Large intestine (tissue), 12 donors: ENCODE measurements at places on chromosomes 5 and 9. TPM values are rescaled to one million over a fixed set of nuclear protein-coding genes. Genes with fewer than 3 reads are reported as not detected.

BNC2 gene
- 8.9 TPM for polyA plus RNA-seq

ADRA1B gene
- polyA plus RNA-seq: 0.12 TPM

DNA sequence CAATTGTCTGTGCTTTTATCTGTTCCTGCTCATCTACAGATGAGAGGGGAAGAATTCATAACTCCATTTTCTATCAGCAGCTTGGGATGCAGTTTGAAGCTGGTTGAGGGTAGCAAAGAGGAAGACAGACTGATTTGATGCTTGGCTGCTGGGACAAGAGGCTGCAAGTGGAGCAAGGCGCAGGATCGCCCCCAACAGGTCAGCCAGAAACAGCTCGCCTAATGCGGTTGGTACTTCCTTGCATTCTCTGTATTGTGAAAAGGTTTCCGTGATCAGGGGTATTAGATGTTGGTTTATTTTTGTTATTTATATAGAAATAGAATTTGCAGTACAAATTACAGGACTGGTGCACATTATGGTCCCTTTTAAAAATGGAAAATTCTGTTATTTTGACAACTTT lies 40.6 kb downstream of the ZNF883 start:
- no peak overlapping the region for H3K4me3 ChIP-seq
- no peaks in the 10 kb centered on the region for H3K4me1 ChIP-seq
- no peaks in the 10 kb centered on the region for H3K36me3 ChIP-seq
- no peak overlapping the region for H3K27ac ChIP-seq
- H3K27me3 ChIP-seq: no peaks in the 10 kb centered on the region
- no peak for DNase-seq

GRCh38 chr9:131382850-131383729 lies 10.8 kb upstream of the PRRC2B start:
- H3K4me3 ChIP-seq: no peak overlapping the region
- H3K36me3 ChIP-seq: no peaks in the 10 kb centered on the region
- no peak for DNase-seq
- H3K4me1 ChIP-seq: peaks cover 4% of the 10 kb centered on the region

FGF1 gene
- 9.7 TPM for polyA plus RNA-seq

DNA sequence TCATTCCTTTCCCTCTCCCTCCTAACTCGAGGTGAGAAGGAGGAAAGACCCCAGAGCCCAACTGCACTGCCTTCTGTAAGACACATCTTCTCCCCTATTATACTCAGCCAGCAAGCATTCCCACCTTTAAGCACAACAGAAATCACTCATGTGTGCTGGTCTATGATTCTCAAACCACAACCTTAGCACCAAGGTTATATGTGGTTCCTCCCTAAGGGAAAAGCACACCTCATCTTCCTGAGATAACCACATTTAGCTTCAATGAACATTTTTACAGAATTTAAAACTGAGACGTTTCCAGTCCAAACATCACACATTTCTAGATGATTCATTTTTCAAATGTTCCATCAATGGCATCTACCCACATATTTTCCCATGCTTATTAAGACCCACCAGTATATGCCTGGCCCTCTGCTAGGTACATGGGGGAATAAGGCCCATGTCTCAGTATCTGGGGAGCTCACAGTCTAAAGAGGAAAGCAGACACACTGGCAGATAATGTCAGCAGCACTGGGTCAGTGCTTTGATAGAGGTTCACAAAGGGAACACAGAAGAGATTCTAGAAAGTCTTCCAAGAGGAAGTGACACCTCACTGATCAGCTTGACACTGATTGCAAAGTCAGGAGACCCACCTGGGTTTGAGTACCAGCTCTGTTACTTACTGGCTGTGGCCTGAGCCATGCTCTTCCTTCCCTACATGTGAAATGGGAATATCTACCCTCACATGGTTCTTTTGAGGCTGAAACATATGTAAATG lies 245.4 kb downstream of the DENND1A start:
- H3K27me3 ChIP-seq: peaks cover 31% of the 10 kb centered on the region
- H3K36me3 ChIP-seq: peaks cover 3% of the 10 kb centered on the region
- H3K27ac ChIP-seq: no peak overlapping the region
- peaks cover under 1% of the 10 kb centered on the region for H3K4me1 ChIP-seq
- DNase-seq: no peak
- no peak overlapping the region for H3K4me3 ChIP-seq

- H3K4me1 ChIP-seq: no peaks in the 10 kb centered on the region
- no peak overlapping the region for H3K27ac ChIP-seq
- H3K27me3 ChIP-seq: no peaks in the 10 kb centered on the region
Observed at GRCh38 chr5:54090495-54091120, 219.8 kb downstream of the ARL15 start.

GRCh38 chr9:86713970-86714369 lies 233.3 kb downstream of the GAS1 start:
- no peak overlapping the region for H3K4me3 ChIP-seq
- no peak overlapping the region for H3K27ac ChIP-seq
- H3K36me3 ChIP-seq: no peaks in the 10 kb centered on the region
- H3K27me3 ChIP-seq: no peaks in the 10 kb centered on the region
- no peaks in the 10 kb centered on the region for H3K4me1 ChIP-seq

- H3K4me1 ChIP-seq: no peaks in the 10 kb centered on the region
- no peaks in the 10 kb centered on the region for H3K36me3 ChIP-seq
- no peaks in the 10 kb centered on the region for H3K27me3 ChIP-seq
- H3K27ac ChIP-seq: no peak overlapping the region
- no peak overlapping the region for H3K4me3 ChIP-seq
Observed at GRCh38 chr5:6243706-6244338, 134.5 kb downstream of the MED10 start.

GRCh38 chr5:61306531-61307131 lies 25.4 kb upstream of the ZSWIM6 start:
- H3K27ac ChIP-seq: no peak overlapping the region
- no peak for DNase-seq
- H3K4me1 ChIP-seq: peaks cover 24% of the 10 kb centered on the region
- no peaks in the 10 kb centered on the region for H3K27me3 ChIP-seq
- no peak overlapping the region for H3K4me3 ChIP-seq
- H3K36me3 ChIP-seq: no peaks in the 10 kb centered on the region

TYRP1 gene
- 0.37 TPM for polyA plus RNA-seq

DNA sequence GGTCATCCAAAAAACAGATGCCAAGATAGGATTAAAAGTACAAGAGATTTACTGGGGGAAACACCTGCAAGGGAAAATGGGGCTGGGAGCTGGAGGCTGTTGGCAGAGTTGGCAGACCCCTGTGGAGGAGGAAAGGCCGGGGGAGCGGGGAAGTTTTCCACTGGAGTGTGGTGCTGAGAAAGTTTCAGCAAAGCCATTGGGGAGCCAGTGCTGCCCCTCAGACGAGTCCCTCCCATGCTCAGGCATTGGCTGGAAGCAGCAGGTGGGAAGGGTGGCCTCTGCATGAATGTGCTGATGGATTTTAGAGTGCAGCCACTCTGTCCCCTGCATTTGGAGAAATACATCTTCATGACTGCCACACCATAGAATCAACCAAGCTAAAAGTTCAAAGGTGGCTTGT lies 52.8 kb downstream of the TTC1 start:
- H3K4me3 ChIP-seq: no peak overlapping the region
- H3K4me1 ChIP-seq: peaks cover 26% of the 10 kb centered on the region
- no peak for DNase-seq
- H3K27ac ChIP-seq: no peak overlapping the region

DNA sequence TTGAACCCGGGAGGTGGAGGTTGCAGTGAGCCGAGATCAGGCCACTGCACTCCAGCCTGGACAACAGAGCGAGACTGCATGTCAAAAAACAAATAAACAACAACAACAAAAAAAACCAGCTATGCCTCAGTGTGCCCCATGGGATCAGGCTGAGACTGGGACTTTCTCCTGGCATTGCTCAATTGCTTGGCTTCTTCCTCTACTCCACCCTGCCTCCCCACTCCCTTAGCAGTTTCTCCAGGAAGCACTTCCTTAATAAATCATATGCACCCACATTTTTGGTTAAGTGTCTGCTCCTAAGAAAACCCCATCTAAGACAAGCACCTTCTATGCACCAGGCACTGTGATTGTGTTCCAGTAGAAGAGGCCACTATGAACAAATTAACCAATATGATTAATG lies 41.0 kb upstream of the TMEM252 start:
- no peak for DNase-seq
- H3K36me3 ChIP-seq: no peaks in the 10 kb centered on the region
- no peak overlapping the region for H3K27ac ChIP-seq
- no peak overlapping the region for H3K4me3 ChIP-seq

DNA sequence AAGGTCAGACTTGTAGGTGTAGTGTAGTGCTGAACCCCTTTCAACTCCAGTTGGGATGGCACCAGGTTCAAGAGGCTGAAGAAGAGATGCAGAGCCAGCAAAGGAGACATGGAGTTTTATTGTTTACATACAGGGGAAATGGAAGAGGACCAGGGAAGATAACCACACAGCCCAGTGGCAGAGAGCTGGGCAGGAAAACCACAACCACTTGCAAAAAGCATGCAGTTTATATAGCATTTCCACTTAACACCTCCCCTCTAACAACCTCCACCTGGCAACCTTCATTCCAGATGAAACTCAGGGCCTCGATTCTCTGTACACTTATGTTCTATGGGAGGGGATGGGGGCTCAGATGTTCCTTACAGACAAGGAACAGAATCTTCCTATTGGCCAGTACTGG lies 56.9 kb downstream of the SNX24 start:
- H3K36me3 ChIP-seq: no peaks in the 10 kb centered on the region
- H3K27me3 ChIP-seq: no peaks in the 10 kb centered on the region
- DNase-seq: no peak
- no peak overlapping the region for H3K4me3 ChIP-seq

CARD9 gene
- 2.4 TPM for polyA plus RNA-seq

- no peak for DNase-seq
- H3K27me3 ChIP-seq: no peaks in the 10 kb centered on the region
- H3K36me3 ChIP-seq: no peaks in the 10 kb centered on the region
- H3K4me3 ChIP-seq: no peak overlapping the region
- H3K4me1 ChIP-seq: no peaks in the 10 kb centered on the region
Observed at GRCh38 chr9:120107138-120107537, 472.8 kb downstream of the CDK5RAP2 start.

DNA sequence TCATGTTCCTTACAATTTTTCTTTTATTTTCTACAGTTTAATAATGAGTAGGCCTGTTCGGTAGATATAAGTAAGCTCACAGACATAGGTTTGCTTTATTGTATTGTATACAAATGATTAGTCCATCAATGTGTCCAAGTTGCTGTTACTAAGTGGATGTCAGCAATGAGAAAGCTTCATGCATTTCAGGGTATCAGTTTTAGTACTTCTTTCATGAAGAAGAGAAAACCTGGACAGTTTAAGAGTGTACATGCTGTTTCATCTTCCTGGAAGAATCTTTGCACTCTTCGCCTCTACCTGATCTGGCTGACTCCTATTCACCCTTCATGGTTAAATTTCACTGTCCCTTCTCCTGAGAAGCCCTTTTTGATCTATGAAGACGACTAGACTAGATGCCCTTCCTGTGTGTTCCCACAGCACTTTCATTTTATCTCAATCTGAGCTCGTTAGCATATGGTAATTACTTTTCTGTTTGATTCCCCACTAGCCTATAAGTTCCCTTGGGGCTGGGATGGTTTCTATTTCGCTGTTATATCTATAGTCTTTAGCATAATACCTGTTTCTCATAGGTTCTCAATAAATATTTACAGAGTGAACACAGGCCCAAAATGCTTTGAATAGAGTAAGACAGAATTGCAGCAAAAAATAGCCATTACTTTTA lies 70.7 kb downstream of the CETN3 start:
- H3K27me3 ChIP-seq: no peaks in the 10 kb centered on the region
- no peak for DNase-seq
- no peaks in the 10 kb centered on the region for H3K36me3 ChIP-seq
- peaks cover 3% of the 10 kb centered on the region for H3K4me1 ChIP-seq
- no peak overlapping the region for H3K4me3 ChIP-seq

GRCh38 chr9:133944746-133945135 lies 47.4 kb downstream of the VAV2 start:
- no peak overlapping the region for H3K27ac ChIP-seq
- no peaks in the 10 kb centered on the region for H3K27me3 ChIP-seq
- H3K4me1 ChIP-seq: no peaks in the 10 kb centered on the region
- DNase-seq: no peak
- no peak overlapping the region for H3K4me3 ChIP-seq
- H3K36me3 ChIP-seq: peaks cover 20% of the 10 kb centered on the region

DNA sequence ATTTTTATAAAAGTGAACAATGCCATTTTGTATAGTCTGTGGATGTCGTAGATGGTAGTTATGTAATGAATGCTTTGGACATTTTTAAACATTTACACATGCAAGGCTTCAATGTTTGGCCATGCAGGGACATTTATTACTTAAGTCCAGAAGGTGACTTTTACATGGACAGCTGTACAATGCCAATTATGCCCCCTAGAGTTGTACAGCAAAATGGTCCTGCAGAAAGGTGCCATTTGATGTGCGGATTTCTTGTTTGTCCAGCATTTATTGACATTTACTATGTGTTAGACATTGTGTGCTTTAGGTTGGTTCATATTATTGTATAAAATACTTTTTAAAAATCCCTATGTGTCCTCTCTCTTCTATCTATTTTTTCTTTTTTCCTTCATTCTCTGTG lies 22.5 kb upstream of the COMMD10 start:
- peaks cover 18% of the 10 kb centered on the region for H3K27me3 ChIP-seq
- no peak overlapping the region for H3K27ac ChIP-seq

DNA sequence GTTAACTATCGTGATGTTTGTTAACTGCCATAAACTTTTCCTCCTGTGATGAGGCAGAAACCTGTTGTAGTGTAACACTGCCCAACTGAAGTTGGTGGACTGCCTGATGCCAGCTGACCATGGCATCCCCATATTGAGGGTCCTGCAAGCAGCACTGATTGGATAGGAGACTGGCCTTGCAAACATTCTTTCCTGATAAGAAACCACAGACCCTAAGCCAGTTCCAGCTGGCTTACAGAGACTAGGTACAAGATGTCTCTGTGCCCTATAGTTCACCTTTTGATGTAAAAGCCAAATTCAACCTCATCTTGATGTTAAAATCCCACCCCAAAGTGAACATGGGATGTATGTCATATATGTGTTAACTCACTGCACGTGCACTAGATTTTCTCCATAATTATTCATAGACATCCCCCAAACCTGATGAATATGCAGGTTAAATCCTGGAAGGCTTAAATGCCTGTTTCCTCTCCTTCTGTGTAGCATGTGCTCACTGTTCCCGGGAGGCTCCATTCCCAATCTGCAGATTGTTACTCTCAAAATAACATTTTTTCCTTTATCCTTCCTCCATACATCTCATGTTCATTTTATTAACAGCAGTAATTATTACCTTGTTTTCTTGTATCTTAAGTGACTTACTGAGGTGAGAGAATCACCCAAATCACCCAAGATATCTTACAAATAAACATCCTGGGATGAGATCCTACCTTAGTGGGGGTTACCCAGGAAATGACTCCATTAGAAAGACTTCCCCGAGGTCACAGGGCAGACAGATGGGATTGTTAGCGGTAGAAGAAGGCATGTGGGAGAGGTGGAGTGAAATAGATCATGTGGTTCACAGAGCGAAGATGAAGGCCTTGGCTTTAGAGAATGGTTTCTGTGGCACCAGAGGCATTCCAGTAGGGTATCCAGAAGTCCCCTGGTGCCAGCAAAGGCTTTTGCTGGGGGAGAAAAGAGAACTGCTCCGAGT lies 566.7 kb downstream of the CCDC171 start:
- DNase-seq: no peak
- H3K4me3 ChIP-seq: no peak overlapping the region
- H3K27me3 ChIP-seq: no peaks in the 10 kb centered on the region
- H3K4me1 ChIP-seq: no peaks in the 10 kb centered on the region

GRCh38 chr9:131056781-131057506 lies 39.4 kb upstream of the AIF1L start:
- DNase-seq: no peak
- H3K27ac ChIP-seq: no peak overlapping the region
- H3K4me1 ChIP-seq: no peaks in the 10 kb centered on the region
- peaks cover under 1% of the 10 kb centered on the region for H3K27me3 ChIP-seq
- no peaks in the 10 kb centered on the region for H3K36me3 ChIP-seq
